ENCODE measurements at places on chromosomes 7 and 10.

DNA sequence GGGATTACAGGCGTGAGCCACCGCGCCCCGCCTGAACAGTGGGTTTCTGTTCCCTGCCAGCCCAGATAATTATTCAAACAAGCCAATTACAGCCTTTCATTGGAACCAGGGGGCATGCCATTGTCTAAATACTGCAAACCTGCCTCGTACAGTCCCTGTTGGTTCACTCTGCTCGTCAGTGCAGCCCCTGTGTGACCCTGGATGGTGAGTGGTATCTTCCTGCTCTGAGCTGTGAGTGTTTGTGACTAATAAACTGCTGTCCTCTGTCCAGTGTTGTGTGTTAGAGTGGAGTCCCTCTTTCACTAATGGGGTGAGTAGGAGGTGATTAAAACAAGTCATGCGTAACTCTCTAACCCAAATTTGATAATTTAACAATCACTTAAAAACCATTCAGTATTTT is 176.5 kb upstream of the FAM3C start:
- DNase-seq = no peak

GRCh38 chr10:16987206-16987621 is 142.4 kb downstream of the CUBN start:
- no peak for DNase-seq

DNA sequence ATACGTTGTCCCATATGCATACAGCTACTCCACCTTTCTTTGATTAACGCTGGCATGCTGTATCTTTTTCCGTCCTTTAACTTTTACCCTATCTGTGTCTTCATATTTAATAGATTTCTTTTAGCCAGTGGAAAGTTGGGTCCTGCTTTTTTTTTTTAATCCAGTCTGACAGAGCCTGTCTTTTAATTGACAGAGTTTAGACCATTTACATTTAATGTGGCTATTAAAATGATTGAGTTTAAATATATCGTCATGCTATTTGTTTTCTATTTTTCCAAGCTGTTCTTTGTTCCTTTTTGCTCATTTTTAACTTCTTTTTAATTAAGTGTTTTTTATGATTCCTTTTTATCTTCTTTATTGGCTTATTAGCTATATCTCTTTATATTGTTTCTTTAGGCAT is 217.6 kb upstream of the NEBL start:
- no peak for DNase-seq

DNA sequence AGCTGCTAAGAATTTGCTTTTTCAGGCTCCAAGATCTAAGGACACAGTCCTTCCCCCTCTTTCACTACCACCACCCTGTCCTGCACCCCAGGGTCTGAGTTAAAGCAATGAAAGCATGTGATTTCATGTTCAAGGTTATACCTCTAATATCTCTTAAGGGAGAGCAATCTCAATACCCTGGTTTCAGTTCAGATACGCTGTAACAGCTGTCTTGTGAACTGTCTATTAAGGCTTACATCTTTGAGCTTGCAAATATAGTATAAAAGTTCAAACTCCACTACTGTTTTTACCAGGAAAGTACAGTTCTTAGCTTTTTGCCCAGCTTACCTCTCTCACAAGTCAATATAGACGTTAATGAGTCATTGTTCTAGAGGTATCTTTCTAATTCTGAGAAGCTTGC is 2.6 kb downstream of the CPVL start:
- no peak for DNase-seq

GRCh38 chr7:155512246-155512887 is 34.0 kb downstream of the CNPY1 start:
- DNase-seq = no peak

DNA sequence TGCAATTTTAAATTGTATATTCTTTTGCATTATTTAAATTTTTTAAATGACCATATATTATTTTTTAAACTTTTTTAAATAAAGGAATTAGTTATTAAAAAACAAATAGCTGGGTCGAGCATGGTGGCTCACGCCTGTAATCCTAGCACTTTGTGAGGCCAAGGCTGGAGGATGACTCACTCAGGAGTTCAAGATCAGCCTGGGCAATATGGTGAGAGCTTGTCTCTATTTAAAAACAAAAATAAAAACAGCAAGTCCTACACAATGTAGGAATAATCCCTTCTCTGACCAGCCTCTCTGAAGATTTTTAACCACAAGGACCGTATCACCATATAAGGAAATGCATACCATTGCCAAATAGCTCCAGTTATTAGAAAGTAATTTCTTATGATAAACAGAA is 19.6 kb downstream of the NOC3L start:
- DNase-seq = no peak

- DNase-seq = no peak
Measured at GRCh38 chr7:40151504-40151903, 16.7 kb downstream of the SUGCT start.

- DNase-seq = no peak
Measured at GRCh38 chr7:152527610-152528032, 91.8 kb upstream of the KMT2C start.

- DNase-seq = no peak
Measured at GRCh38 chr10:17981766-17982380, 30.2 kb downstream of the SLC39A12 start.

DNA sequence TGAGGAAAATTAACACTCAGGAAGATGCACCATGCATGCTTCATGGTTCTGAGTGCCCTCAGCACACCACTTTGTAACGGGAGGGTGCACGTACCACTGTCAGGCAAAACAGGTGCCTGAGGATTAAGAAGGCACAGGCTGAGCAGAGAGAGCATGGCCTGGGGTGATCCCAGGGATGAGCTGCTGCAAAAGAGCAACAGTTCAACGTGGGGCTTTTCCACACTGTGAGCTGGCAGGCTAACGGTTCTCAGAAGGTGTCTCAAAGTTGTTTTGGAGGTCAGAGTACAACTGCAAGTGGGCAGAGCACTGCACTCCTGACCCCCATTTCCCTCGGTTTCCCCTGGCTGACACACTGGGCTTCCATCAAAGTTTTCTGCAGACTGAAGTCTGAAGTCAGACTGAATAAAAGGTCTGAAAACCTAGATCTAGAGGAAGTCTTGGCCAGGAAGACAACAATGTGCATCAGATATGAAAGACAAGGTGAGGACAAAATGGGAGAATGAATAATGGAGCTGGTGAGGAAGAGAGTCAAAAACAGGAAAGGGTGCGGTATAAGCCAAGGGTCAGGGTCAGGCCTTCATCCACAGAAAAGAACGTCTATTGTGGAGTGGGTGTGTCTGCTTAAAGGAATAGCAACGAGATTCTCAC is 20.5 kb downstream of the ZNF438 start:
- no peak for DNase-seq

GRCh38 chr7:47873762-47874161 is 74.5 kb downstream of the PKD1L1 start:
- no peak for DNase-seq
